Activated CD4-positive, alpha-beta T cell treated with anti-CD3 and anti-CD28 coated beads for 1 hour (primary cell): ENCODE measurements at places on chromosomes 7 and 10.

- no peak for DNase-seq
These were observed 71.0 kb upstream of the SH2B2 start for GRCh38 chr7:102215711-102216110.

DNA sequence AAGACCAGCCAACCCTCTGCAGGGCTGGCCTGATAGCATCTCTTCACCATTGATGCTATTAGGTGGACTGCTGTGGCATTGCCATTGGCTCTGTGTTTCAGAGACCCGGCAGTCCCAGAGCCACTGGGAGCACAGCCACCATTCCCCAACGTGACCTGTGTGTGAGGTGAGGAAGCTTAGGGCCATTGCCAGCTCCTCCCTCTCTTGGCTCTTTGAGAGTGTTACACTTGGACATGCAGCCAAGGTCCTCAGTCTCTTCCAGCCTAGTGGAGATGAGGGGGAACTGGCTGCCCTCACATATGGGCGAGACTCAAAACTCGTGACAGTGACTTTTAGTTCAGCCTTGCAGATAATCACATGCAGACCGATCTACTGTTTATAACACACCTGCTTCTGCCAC, 39.3 kb upstream of the HMX3 start:
- no peak for DNase-seq

DNA sequence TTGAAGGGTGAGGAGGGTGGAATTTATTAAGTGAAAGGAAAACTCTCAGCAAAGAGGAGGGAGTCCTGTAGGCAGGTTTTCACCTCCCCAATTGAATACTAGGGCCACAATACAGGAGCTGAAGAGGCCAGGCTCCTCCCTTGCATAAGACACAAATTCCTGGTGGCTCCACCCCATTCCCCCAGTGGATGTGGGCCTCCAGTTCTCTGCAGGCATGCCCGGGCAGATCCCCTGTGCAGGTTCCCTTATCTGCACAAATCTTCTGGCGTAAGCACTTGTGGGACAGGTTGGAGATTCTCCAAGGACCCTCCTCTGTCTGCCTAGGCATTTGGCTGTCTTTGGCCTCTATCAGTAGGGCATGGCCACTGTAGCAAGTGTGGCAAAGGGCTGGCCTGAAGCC, 847.1 kb upstream of the MBL2 start:
- no peak for DNase-seq

GRCh38 chr10:119222537-119222936, 15.2 kb downstream of the GRK5 start:
- no peak for DNase-seq

- no peak for DNase-seq
These were observed 39.9 kb upstream of the EGR2 start for GRCh38 chr10:62856021-62856420.
